ENCODE measurements at places on chromosomes 2 and 18.

GRCh38 chr2:26270373-26270772, 25.6 kb downstream of the HADHB start:
- DNase-seq, result no peak

- DNase-seq, result peak; percentile 75
Measured at GRCh38 chr2:205682239-205682970, at the start of gene NRP2. Gene NRP2 (plus strand): TSS chr2:205682501. CDS start chr2:205683291, 790 bp downstream.

- no peak for DNase-seq
Measured at GRCh38 chr2:70515938-70516337, 37.7 kb downstream of the TGFA start.

DNA sequence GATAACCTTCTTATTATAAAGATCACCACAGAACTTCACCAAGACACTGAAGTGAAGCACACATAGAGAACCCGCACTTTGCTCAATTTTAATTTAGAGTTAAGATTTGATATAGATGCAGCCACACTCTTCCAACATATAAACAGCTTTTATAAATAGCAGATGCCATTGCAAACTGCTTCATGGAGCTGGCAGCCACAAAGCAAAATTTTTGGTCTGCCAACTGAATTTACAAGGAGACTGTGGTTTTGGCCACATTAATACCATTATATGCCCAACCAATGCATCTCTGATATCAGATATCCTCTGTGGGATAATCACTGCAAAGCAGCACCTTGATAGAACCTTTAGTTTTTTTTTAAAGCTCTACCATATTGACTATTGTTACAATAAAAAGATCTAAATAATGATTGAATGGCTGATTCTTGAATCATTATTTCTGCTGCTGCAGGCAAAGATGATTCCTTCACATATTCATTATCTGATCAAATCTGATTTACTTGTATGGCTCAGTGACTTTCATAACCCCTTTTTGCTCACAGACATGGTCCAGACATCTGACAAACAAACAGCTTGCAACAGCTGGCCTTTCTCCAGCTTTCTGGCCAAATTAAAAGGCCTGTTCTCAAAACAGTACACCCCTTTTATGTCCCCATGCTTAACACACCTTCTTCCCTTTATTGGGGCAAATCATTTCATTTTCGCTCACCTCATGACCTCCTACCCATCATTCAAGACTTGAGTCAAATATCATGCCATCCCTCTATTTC, 88.4 kb downstream of the METTL4 start:
- DNase-seq, result no peak

GRCh38 chr2:39007875-39008504, 112.9 kb downstream of the SOS1 start:
- no peak for DNase-seq

DNA sequence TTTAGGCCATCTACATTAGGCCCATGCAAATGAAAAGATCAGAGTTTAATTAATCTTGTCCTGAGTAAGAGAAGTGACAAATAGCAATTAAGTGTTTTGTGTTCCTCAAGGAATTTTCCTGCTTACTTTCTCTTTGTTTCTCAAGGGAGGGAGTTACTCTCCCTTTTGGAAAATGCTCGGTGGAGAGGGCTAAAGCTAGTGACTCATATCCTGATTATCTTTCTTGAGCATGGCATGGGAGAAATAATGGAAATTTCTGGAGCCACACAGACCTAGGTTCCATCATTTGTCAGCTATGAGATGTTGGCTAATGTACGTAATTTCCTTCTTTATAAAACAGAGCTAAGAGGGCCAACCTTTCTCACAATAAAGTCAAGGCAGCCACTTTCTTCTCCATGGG, 177.1 kb downstream of the ETAA1 start:
- DNase-seq, result no peak

- DNase-seq, result no peak
Measured at GRCh38 chr2:23691106-23691470, 235.8 kb downstream of the ATAD2B start.

DNA sequence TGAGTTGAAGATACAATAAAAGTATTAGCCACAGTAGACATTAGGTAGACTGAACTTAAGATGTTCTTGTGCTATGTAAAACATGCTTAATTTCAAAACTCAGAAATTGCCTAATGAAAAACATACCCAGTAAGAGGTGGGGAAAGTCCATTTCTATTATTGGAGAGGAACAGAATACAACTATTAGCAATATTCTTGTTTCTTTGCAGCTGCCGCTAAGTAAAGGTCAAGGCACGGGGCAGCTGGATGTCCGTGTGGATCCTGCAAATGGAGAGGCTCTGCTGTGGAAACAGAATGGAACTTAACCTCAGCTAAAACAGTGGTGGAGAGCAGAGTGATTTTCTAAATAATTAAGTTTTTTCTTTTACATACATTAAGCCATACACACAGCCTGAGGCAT, 139.2 kb upstream of the ARHGAP28 start:
- no peak for DNase-seq

GRCh38 chr2:60839126-60839813, 42.1 kb upstream of the REL start:
- no peak for DNase-seq

- no peak for DNase-seq
Measured at GRCh38 chr18:3397031-3397750, 52.8 kb upstream of the TGIF1 start.

DNA sequence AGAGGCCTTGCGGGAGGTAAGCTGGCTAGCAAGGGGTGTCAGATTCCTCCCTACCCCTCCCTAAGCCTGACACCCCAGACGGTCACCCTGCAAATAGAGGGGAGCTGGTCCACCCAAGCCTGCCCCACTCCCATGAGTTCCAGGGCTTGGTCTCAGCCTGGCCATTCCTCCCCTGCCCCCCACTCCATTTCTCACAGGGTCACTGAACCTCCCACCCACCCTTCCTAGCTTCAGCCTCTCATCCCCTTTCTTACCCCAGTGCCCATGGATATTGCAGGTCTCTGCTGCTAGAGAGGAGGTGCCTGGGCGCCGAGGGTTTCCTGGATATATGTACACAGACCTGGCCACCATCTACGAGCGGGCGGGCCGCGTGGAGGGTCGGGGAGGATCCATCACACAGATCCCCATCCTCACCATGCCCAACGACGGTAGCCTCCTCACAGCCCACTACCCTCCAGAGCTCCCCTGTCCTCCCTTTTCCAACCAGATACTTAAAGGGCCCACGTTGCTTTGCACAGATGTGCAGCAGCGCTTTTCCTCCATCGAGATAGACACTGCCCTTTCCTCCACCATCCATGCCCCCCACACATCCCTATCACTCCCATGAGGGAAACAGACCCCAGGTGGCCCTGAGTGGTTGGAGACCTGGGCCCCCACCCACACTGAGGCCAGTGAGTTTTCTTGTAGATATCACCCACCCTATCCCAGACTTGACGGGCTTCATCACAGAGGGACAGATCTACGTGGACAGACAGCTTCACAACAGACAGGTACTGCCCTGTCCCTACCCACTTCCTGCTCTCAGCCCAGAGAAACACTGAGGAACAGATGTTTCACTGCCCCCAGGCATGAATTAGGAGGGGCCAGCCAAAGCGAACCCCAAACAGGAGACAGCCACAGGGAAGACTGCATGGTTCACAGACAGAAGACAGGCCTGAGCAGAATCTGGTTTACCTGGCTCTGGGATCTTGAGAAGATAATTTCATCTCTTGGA, 15.2 kb upstream of the ANKRD53 start:
- DNase-seq, result no peak

- DNase-seq, result no peak
Measured at GRCh38 chr2:17762451-17762850, 8.5 kb downstream of the GEN1 start.

DNA sequence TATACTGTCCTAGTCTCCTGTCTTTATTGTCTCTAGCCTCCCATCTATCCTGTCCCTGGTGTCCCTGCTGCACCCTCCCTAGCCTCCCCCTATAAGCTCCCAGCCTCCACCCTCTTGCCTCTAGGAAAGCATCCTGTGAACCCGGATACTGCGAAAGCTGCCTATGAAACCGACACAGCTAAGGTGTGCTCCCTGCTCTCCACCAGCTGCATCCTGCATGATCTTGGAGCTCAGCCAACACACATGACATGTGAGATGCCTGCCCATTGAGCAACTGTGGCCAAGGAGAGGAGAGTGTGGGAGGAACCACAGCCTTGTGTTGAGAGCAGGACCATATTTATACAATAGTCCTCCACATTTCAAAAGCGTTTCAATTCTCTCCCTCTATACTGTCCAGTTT, 187.1 kb downstream of the ZBTB7C start:
- no peak for DNase-seq

DNA sequence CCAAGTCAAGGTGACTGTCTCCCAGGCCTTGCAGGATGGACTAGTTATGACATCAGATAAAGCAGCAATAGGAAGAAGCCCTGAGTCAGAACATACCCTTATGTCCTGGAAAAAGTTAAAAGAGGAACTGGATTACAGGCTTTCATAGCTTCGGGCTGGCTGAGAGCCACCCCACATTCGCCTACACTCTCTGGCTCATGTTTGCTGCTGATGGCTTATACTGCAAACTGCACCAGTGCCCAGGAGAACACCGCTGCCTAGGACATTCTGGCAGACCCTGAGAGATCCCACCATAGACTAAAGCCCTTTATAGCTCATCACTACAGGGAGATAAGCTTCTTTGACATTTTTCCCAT, 20.3 kb downstream of the SLC8A1 start:
- no peak for DNase-seq

DNA sequence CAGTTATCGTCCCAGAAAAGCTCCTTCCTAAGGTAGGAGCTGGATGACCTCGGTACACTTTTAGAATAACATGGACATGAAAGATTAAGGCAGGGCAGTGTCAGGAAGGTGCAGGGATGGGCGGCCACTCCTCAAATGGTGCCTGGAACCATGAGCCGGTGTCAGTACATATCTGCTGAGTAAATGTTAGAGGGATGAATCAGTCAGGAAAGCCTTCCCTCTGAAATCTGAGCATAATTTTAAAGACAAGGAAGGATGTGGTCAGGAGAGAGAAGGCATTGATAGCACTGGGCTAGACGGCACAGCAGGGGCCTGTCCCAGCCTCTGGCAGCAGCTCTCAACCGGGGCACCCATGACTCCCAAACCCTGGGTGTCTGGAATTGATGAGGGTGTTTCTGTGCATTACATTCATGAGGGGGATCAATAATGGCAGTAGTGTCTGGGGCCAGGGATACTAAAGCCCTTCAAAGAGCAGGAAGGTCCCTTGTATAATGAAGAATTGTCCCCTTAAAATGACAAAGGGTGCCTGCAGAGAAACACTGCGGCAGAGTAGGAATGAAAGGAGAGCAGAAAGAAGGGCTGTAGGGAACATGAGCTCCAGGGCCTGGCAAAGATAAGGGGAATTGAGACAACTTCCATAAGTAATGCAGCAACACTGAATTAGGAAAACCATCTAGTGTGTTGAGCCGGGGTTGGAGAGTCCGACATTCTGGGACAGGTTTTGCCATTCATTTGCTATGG, 162.3 kb upstream of the REV1 start:
- no peak for DNase-seq

- no peak for DNase-seq
Measured at GRCh38 chr18:9619990-9620389, 5.6 kb upstream of the PPP4R1 start.

DNA sequence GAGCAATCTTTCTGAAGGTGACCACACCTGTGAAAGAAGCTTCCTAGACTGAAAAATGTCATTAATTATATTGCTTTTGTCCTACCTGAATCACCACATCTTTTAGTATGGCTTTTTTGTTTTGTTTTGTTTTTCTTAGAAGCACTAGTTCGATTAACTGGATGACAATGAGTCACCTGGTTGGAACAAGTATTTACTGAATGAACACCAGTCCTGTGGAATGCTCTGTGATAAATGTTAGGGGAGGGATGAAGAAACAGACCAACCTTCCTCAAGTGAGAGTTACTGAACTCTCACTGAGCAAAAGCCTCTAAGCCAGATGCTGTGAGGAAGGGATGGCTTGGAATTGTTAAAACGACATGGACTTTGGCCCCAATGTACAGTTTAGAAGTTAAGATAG, 26.8 kb upstream of the DCC start:
- DNase-seq, result no peak

- no peak for DNase-seq
Measured at GRCh38 chr2:15147591-15147990, 413.5 kb downstream of the NBAS start.

- no peak for DNase-seq
Measured at GRCh38 chr2:223896833-223897311, 48.3 kb downstream of the WDFY1 start.

- DNase-seq, result no peak
Measured at GRCh38 chr18:22778996-22779395, 154.1 kb upstream of the RBBP8 start.

- no peak for DNase-seq
Measured at GRCh38 chr2:231664727-231665126, 43.6 kb upstream of the PTMA start.

GRCh38 chr2:102264952-102265351, 46.4 kb upstream of the IL1RL1 start:
- DNase-seq, result no peak

DNA sequence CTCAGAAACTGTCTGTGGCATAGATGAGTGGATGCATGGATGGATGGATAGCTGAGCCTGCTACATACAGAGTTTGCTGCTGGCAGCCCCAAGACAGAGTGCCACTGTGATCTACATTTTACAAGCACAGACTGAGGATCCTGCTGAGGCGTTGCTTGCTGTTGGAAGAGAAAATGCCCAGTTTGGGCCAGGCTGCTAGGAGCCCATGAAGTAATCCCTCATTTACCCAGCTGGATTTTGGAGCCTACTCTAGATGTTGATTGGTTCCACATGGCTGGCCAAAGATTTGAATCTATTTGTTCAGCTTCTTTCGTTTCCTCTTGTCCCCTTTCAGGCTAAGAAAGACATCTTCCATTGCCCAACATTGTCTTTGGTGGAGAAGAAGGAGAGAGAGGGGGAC, 261.3 kb downstream of the CLIP4 start:
- DNase-seq, result no peak

DNA sequence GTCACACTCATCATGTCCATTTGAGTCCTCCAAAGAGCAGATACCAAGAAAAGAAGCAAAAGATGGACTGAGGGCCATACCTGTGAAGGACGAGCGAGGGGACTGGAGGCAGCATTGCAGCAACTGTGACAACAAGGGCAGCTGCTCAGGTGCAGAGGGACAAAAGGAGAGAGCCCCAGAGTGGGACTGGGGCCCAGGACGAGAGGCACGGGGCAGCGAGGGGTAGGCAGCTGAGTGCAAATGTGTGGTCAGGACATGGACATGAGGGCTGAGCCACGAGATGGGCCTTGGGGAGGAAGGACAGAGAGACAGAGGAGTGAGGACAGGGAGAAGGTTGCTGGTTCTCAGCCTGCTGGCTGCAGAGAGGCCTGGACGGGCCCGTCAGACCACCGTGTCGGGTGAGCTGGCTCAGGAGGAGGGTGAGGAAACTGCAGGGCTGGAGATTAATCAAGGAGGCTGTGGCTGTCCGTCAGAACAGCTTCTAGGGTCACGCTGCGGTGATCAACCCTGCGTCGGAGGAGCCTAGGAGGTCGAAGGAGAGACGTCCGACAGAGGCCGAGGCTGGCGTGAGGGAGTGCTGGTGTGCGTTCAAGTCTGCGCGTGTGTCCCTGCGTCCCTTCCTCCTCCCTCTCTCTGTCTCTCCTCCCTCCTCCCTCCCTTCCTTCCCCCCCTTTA, 206.8 kb upstream of the HDAC4 start:
- no peak for DNase-seq
